ENCODE measurements at places on chromosomes 6 and 20.

GRCh38 chr20:6583134-6583738 lies 184.2 kb upstream of the BMP2 start:
- DNase-seq = no peak

DNA sequence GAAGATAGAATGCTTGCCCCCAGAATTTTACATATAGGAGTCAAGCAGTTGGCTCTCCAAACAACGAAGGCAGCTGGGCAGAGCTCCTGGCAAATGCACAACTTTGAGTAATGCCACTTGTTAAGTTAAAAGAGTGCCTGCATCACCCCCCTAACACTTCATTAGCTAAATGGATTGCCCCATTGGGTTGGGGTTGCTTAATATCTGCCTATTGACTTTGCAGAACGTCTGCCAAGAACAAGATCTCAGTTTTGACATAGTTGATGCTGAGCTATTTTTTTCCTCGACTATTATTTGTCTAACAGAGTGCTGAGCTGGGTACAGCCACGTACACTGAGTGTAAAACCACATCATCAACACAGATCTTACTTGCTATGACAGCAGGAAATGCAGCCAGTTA lies 12.1 kb downstream of the ANKRD60 start:
- DNase-seq = no peak

DNA sequence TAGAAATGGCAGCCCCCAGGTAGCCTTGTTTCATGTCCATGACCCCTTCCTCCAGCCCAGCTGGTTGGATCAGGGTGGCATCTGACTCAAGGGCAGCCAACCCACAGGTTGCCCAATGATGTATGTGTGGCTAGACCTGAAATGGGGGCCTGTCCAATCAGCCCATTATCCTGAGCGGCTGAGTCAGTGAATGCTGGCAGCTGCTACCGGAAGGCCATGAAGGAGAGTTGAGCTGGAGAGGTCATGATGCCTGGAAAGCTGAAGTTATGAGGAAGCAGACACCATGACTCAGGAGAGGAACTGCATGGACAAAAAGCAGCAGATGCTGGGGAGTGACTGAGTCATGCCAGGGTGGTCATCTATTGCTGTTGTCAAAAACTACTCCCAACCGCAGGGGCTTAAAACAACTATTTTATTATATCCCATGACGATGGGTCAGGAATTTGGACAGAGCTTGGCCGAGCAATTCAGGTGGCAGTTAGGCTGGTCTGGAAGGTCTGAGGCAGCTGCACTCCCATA lies 67.3 kb downstream of the MDGA1 start:
- DNase-seq = no peak

GRCh38 chr6:127514773-127515227 lies 4.3 kb downstream of the MTCL3 start:
- no peak for DNase-seq

DNA sequence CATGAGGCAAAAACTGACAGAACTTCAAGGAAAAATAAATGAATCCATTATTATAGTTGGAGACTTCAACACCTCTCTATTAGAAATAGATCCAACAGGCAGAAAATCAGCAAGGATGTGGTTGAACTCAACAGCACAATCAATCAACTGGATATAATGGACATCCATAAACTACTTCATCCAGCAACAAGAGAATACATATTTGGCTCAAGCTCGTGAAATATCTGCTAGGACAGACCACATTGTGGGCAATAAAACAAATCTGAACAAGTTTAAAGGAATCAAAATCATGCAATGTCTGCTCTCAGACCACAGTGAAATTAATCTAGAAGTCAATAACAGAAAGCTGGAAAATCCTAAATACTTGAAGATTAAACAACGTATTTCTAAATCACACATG lies 362.6 kb downstream of the CD109 start:
- no peak for DNase-seq

DNA sequence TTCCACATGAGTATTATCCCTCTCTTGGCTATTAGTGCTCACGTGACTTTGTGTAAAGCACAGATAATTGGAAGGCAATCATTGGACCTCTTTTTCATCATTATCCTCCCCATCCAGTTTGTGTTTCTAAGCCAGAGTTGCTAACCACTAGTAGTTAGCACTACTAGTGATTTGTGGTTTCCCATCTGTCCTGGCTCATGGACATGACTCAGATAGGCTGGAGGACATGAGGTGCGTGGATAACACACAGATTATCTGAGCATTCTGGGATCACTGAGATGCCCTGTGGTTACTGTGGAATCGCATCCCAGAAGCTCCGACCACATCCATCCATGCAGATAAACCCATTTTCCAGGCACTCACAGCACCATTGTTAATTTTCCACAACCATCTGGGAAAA lies 123.8 kb upstream of the NAA20 start:
- no peak for DNase-seq

- no peak for DNase-seq
Observed at GRCh38 chr6:10391799-10392198, 23.1 kb downstream of the TFAP2A start.

GRCh38 chr6:29667158-29667557 lies 10.3 kb downstream of the MOG start:
- no peak for DNase-seq

GRCh38 chr6:146965110-146965689 lies 239.0 kb upstream of the STXBP5 start:
- no peak for DNase-seq

GRCh38 chr6:159805440-159806020 lies 5.5 kb downstream of the PNLDC1 start:
- DNase-seq = no peak

DNA sequence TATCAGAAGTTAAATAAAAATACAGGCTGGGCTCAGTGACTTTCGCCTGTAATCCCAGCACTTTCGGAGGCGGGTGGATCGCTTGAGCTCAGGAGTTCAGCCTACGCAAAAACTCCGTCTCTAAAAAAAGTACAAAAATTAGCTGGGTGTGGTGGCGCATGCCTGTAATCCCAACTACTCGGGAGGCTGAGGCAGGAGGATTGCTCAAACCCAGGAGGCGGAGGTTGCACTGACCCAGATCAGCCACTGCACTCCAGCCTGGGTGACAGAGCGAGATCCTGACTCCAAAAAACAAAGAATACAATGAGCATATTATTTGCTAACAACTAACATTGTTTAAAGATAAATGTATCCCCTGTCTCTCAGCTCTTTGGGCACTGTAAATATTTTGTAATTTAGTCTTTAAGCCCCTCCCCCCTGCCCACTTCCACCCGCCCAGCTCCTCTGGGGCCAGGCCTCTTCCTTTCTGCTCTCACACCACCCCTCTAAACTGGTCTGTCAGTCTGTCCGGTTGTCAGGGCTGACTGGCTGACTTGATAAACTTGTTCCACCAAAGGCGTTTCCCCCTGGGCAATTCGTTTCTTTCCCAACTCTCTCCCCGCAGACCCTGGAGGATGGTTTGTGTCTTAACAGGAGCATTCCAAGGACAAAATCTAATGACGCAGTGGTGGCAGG lies 62.4 kb upstream of the QKI start:
- DNase-seq = no peak

DNA sequence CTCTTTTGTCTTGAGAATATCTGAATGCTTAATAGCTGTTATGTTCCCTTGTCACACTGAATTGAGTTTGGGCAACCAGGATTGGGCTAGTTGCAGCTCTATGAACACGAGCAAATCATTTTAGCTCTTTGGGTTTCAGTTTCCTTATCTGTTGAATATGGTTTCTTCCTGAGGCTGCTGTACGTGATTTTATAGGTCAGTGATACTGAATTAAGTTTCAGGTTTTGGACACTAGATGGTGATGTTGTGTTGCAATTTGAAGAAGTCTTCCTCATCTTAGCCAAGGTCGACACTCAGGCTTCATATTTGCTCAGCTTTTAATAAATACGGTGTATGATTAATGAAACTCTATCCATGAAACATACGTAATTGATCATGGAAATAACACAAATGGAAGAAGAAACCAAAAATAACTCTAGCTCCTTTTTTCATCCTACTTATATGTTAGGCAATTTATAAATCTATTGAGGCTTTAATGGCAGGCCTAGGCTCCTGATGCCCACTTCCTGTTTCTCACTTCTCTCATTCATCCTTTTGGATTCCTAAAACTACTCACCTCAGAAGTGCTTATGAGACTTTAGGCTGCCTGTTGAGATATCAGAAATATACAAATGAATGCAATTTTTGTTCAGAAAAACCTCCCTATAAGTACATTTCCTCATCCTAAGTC lies 354.1 kb upstream of the MAP3K7 start:
- DNase-seq = no peak

- DNase-seq = no peak
Observed at GRCh38 chr6:110509617-110510241, 33.3 kb upstream of the SLC22A16 start.

DNA sequence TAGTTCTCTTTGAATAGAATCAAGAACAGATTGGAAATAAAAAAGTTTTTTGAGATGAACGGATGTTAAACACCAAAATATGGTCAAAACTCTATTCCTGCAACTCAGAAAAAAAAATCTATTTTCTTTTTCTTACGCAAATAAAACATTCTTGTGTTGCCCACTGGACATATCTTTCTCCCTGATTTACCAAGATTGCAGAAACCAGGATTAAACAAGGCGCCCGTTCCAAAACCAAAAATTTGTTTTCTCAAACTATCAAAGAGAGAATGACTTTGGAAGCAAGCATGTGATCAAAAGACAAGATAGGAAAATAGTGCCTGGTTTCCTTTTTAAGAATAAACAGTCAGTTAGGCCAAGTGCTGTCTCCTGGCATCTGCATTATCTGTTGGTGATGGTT lies 273.1 kb downstream of the CLIC5 start:
- no peak for DNase-seq

- no peak for DNase-seq
Observed at GRCh38 chr6:46815130-46815529, 21.9 kb downstream of the MEP1A start.

DNA sequence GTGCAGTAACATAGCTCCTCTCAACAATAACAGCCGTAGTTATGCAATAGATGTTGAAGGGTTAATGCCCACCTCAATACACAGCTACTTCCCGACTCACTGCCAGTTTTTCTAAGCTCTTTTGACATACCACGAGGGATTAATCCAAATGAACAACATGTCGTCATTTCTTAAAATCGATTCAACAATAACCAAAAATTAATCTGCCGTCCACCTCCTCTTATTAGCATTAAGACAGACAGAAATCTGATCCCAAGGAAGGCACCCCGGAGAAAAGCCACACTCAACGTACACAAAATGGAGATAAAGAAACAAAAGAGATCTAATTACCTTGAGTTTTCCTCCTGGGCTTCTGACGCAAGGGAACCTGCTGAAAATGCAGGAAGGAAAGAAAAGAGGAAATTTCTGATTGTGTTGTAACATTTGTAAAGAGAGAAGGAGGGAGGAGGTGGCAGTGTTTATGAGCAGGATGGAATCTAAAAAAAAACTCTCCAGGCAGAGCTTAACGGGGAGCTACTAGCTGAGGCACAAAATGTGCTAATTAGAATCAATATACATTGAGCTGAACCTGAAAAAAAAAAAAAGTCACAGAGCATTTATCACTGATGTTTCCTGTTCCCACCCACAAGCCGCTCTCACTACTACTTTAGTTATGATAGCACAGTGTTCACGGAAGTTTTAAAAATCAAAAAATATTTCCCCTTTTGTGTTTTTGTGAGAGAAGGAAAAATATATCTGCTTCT lies 109.3 kb downstream of the IPCEF1 start:
- no peak for DNase-seq

DNA sequence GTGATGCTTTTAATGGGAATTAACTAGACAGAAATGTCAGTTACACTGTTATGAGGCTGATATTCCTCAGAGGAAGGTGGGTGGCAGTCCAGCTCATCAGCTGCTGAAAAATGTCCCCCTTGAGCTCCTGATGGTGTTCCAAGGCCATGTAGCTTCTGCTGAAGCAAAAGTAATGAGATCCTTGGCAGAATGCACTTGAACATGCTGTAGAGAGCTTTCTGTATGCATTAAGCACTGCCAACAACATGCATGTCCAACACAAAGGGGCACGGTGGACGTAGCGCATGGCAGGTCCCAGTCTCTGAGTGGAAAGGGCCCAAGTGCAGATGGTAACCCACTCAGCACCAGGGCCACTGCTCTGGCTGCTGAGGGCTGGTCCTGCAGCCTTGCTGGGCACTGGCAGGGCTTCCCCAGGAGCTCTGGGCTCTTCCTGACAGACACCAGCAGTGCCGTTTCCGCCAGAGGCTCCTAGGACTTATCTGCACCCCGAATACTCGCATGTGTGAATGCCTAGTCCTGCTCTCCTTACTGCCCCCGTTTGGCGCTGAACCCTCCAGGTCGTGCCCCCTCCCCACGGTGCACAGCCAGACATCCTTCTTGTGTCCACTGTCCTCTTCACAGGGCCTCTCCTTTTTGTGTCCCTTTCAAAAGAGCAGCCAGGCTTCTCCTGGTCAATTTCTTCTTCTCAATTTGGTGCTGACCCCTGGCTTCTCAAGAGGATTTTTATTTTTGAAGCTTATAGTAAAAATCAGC lies 18.6 kb upstream of the SYNDIG1 start:
- no peak for DNase-seq

- DNase-seq = no peak
Observed at GRCh38 chr6:26336355-26337198, 28.4 kb upstream of the BTN3A2 start.

- no peak for DNase-seq
Observed at GRCh38 chr6:48961781-48962415, 501.2 kb downstream of the MMUT start.

DNA sequence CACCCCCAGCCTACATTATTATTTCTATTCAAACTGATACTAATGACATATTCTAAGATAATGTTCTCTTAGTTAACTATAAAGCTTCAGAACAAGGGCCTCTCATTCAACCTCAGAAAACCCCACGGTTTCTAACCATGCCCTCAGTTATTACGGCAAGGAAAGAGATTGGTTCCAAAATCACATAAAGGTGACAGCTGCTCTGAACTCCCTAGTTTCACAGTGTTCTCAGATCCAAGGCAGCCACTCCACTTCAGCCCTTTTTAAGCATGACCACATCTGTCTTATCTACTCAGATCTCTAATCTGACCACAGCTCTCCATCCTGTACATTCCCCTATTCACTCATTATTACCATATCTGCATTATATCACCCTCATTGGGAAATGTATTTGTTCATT lies 98.8 kb upstream of the CEP85L start:
- no peak for DNase-seq

DNA sequence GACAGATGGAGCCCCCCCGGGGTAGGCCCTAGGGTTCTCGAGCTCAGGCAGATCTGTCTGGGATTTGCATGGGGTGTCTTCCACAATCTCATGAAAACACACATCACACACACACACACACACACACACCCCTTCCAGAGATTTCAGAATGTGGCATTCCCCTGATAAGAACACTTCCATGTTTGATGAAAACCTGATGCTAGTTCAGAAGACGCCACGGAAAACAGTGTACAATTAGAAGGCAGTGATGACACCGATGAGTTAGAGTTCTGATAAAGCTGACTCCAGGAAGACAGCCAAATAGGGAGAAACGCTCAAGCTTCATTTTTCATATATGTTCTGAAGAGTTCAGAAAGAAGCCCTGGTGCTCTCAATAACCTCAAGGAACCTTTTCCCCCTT lies 438.7 kb upstream of the JARID2 start:
- no peak for DNase-seq

GRCh38 chr6:79967178-79967577 lies 19.8 kb upstream of the ELOVL4 start:
- DNase-seq = no peak

All from stimulated activated CD8-positive, alpha-beta memory T cell treated with anti-CD3 and anti-CD28 coated beads, Interleukin-15, amount 100 ng/mL, for 4 hours (primary cell).